ENCODE measurements at places on chromosomes 13 and 19.

DNA sequence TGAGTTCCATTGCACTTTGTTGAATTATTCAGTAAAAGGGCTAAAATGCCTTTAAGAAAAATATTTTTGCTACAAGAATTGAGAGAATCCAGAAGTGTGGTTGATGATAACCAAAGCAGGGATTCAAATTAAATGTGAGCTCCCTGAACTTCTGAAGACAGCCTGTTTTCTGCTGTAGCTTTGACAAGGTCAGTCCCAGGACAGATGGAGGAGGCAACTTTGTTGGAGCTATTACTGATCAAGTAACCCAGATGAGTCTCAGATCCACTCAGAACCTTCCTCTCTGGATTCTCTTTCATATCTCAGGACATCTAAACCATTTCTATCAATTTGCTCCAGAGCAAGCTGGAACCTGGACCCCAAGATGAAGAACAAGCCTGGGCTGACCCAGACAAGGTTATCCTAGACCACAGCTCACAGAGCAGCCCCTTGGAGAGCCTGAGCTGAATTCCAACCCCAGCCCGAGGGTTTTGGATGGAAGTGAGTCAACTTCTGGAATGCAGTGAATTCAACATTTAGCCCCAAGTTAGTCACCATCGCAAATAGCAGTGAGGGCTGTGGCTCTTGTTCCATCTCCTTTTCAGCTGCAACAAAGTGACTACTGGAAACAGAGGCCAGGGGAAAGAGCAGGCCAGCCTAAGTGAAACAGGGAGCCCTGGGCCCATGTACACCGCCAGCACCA lies 137.8 kb upstream of the TSC22D1 start:
- no peak for DNase-seq

DNA sequence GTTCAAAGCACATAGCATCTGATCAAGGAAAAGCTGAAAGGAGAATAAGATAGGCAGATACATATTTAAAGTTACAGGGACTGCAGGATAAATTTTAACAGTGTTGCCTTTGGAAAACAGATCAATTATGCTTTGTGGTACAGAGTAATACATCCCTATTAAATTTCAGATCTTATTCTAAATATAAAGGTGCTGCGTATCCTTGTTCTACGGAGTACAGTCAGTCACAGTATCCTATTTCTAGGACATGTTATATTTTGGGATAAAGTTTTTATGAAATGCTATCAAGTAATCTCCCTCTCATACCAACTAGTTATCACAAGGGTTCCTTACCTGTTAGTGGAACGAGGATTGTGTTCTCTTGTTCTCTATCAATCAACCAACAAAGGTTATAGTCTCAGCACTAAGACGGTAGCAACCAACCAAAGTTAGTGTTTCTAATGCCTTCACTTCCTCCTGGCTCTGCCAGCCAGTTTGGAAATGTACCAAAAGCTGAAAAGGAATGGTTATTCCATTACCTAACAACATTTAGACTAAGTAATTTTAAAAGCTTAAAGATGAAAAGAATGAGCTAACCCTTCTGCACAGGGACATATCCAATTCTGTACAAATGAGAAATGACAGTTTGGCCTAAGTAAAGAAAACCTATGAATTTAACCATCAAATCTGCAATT lies 35.2 kb downstream of the TSC22D1 start:
- no peak for DNase-seq

GRCh38 chr19:17200408-17201079 lies 14.6 kb upstream of the USE1 start:
- no peak for DNase-seq

- DNase-seq, result no peak
These were observed 28.2 kb downstream of the RASL11A start for GRCh38 chr13:27298849-27299248.

DNA sequence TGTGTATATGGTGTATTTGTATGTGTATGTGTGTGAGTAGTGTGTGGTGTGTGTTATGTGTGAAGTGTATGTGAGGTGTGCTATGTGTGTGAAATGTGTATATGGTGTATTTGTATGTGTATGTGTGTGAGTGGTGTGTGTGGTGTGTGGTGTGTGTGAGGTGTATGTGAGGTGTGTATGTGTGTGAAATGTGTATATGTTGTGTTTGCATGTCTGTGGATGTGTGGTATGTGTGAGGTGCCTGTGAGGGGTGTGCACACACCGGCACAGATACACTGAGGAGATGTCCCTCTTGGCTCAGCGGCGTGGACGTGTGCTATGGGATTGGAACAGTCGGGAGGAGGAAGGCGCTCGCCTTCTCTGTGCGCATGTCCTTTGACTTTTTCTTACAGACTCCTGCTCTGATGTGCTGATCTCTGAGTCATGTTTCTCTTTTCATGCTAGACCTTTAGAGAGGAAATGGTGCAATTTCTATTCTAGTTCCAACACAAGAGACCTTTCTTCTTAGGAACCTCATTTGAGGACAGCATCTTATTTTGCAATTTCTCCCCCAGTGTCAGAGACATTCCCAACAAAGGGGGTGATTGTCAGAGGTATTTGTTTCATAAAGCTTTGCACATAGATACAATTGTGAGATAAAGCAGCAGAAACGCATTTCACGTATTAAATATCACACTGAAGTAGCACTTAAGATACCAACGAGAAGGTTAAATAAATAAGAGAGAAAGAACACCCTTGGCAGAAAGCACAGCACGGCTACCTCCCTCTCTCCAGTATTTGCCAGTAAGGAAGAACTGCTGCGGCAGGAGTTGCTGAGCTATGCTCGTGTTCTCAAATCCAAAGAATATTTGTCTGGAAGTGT lies 11.3 kb upstream of the TNFRSF19 start:
- no peak for DNase-seq

GRCh38 chr19:50794876-50795663 lies 4.9 kb downstream of the ACP4 start:
- no peak for DNase-seq

DNA sequence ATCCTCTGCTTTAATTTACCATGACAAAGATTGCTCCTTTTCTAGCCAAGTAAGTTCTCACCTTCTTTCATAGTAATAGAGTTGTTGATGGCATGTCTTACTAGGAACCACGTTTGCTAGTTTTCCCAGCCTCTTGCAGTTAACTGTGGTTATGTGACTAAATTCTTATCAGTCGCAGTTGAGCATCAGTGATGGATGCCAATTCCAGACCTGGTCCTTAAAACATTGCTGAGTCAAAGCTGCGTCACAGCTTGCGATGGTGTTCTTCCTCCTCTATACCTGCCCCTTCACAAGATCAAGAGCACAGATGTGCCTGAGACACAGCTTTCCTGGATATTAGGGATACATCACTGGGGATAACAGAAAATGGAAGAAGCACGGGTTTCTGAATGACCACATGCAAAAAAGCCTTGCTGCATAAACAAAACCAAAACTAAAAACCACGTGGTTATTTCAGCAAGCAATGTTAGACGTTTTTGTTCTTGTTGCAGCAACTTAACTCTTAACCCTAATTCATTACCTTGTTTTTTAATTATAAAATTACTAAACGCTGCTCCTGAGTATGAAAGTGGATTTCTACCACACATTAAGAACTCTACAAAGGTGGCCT lies 97.6 kb upstream of the DACH1 start:
- DNase-seq, result no peak

- DNase-seq, result no peak
These were observed 19.0 kb downstream of the UPF1 start for GRCh38 chr19:18850471-18851375.

DNA sequence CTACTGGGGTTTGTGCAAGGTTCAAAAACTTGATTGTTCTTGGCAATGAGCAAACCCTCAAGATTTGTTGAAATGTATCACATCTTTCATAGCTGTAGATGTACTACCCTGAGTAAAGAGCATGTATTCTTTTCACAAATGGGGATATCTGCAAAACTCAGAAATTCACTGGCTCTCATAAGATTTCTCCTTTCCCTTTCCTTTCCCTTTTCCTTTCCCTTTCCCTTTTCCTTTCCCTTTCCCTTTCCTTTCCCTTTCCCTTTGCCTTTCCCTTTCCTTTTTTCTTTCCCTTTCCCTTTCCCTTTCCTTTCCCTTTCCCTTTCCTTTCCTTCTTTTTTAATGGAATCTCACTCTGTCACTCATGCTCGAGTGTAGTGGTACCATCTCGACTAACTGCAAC lies 69.1 kb downstream of the FNDC3A start:
- no peak for DNase-seq

GRCh38 chr19:47313754-47314295 lies 4.2 kb downstream of the C5AR1 start:
- no peak for DNase-seq

DNA sequence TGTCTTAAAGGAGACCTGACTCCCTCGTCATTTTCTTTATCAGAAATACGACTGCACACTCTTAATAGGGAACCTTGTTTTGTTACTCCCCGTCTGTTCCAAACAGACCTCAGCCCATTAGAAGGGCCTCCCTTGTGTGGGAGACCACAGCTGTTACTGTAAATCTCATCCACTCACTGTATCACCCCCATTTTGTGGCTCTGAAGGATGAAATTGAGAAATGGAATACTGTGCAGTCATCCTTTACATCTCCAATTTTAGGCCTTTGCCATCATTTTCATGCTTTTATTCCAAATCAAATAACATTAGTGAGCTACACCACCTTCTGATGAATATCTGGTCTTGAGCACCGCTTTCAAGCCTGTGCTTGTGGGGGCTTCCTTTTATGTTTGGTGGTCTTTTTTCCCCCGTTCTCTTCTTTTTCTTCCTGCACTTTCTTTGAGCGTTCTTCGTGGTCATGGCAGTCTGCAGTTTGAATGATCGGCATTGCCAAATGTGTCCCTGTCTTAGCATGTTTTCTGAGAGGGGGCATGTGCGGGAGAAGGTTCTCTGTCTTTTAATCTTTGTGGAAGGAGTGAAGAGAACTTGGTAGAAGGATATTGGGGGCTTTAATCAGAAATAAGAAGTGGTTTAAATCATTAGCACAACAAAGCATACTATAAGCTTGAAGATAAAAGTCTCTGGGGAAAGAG lies 65.8 kb downstream of the GGACT start:
- DNase-seq, result no peak

GRCh38 chr13:76335463-76335862 lies 550.7 kb downstream of the KCTD12 start:
- no peak for DNase-seq

GRCh38 chr19:38022791-38023670 lies 116.0 kb downstream of the SIPA1L3 start:
- no peak for DNase-seq

GRCh38 chr19:35093941-35094647 lies 21.5 kb upstream of the FXYD3 start:
- DNase-seq, result no peak

All from stimulated activated CD8-positive, alpha-beta memory T cell treated with anti-CD3 and anti-CD28 coated beads, Interleukin-4, amount 100 ng/mL, for 4 hours (primary cell).